ENCODE measurements at places on chromosomes 3 and 15.

DNA sequence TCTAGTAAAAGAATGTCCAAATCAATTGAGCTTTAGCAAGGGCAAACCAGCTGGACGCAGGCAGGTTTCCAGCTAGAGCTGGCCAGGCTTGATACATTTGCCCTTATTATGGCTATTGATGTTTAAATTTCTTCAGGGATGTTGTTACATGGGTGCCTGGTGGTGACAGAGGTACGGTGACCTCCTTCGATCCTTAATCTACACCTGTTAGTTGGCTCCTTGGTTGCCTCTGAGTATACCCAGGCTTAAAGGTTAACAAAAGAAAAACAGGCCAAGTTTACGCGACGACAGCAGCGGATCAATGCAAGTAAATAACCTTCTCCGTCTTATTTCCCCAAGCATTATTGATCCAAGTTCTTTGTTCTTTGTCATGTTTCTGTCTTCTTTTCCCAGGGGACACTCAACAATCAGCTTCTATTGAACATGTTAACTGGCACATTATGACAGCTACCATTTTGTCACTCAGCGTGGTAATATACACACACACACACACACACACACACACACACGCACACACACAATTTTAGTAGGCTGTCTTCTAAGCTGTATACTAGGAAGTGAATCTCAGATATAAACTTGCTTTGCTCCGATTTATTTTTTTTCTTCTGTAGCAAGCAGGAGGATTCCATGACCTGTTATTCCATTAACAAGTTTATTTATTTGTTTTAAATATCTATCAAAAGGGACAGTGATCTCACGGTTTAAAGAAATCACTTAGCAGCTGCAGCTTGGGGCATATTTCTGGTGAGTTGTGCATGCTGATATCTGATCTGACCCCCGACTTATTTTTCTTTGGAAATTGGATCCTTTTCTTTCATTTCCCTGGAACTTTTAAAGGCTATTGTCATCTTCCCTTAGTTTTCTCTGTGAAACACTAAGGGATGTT, 844.7 kb downstream of the MCTP2 start:
- no peak overlapping the region for H3K4me3 ChIP-seq
- no peak for DNase-seq
- no peaks in the 10 kb centered on the region for H3K36me3 ChIP-seq
- no peaks in the 10 kb centered on the region for H3K27me3 ChIP-seq
- H3K27ac ChIP-seq, result no peak overlapping the region
- no peaks in the 10 kb centered on the region for H3K4me1 ChIP-seq

DNA sequence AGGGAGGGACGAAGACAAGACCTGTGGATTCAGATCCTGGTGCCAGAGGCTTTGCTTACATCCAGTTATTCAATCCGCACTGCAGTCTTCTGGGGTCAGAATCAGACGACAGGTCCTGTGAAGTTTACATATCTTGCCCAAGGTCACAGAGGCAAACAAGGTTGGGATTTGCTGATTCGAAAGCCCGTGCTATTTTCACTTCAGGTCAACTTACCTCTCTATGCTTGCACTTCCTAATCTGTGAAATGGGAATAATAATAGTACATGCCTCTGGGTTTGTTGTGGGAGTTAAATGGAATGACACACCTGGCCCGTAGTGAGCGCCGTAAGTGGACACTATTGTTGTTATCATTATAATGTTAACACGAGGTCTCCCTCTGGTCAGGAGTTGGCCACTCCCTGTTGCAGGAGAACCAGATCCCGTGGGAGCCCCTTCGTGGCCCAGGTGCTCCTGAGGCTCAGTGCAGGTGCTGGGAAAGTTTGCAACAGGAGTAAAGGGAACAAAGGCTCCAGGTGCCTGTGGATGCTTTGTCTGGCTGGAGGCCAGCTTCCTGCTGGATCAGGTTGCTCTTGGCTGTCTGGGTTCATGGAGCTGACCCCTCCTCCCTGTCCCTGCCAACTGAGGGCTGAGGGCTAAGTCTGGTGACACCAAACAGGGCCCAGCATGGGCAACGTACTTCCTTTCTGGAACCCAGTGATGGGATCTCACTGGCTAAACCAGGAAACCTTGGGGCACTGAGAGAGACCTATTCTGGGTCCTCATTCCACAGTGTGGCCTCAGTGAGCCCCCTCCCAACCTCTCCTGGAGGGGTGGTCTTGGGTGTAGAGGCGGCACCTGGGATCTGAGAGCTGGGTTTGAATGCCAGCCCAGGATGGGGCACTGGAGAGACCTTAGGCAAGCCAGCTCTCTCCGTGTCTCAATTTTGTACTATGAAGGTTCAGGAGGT, 40.1 kb upstream of the SEMA4B start:
- no peaks in the 10 kb centered on the region for H3K27me3 ChIP-seq
- no peaks in the 10 kb centered on the region for H3K4me1 ChIP-seq
- H3K36me3 ChIP-seq, result no peaks in the 10 kb centered on the region
- no peak overlapping the region for H3K27ac ChIP-seq
- H3K4me3 ChIP-seq, result no peak overlapping the region

GRCh38 chr3:81744366-81744765, 17.1 kb downstream of the GBE1 start:
- H3K36me3 ChIP-seq, result no peaks in the 10 kb centered on the region
- peak; percentile 80 for DNase-seq
- H3K27me3 ChIP-seq, result no peaks in the 10 kb centered on the region
- no peaks in the 10 kb centered on the region for H3K4me1 ChIP-seq

DNA sequence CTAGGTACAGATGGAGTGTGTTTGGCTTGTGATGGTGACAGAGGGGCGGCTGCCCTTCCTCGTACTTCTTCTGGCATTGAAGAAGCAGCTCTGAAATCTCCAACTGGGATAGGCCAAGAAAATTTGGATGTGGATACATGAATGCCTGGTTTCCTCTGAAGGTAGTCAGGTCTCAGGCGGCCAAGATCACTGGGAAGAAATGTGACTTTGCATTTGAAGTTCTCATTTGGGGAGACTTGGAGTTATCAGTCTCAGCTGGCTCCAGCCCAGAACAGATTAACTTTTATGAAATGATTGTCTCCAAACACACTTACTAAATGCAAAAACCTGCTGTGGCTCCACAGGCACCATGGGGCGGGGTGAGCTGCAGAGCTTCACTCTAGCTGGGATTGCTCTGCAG, 215.9 kb downstream of the THSD4 start:
- H3K4me1 ChIP-seq, result no peaks in the 10 kb centered on the region
- H3K27ac ChIP-seq, result no peak overlapping the region
- H3K36me3 ChIP-seq, result no peaks in the 10 kb centered on the region

- no peak overlapping the region for H3K4me3 ChIP-seq
- no peak overlapping the region for H3K27ac ChIP-seq
- no peak for DNase-seq
- H3K27me3 ChIP-seq, result no peaks in the 10 kb centered on the region
Observed at GRCh38 chr3:178538056-178538455, 1.8 kb downstream of the KCNMB2 start.

DNA sequence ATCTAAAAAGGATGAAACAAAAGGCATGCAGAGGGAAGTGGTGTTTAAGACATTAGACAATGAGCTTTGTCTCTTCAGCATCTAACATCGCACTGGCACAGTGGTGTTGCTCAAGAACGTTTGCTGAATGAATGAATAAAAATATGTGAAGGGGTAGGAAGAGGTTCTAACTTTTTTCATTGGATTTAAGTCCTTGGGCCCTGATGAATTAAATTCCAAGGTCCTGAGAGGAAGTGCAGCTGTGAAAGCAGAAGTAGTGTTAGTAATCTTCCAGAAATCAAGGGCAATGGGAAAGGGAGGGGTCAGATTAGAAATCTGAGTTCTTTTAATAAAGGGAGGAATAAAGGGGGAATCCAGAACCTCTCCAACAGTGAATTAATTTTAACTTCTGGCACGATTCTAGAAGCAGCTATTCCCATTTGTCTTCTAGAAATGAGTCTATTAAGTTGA, 29.6 kb downstream of the TLNRD1 start:
- no peaks in the 10 kb centered on the region for H3K4me1 ChIP-seq
- no peak overlapping the region for H3K4me3 ChIP-seq
- no peaks in the 10 kb centered on the region for H3K27me3 ChIP-seq
- no peaks in the 10 kb centered on the region for H3K36me3 ChIP-seq
- no peak overlapping the region for H3K27ac ChIP-seq

DNA sequence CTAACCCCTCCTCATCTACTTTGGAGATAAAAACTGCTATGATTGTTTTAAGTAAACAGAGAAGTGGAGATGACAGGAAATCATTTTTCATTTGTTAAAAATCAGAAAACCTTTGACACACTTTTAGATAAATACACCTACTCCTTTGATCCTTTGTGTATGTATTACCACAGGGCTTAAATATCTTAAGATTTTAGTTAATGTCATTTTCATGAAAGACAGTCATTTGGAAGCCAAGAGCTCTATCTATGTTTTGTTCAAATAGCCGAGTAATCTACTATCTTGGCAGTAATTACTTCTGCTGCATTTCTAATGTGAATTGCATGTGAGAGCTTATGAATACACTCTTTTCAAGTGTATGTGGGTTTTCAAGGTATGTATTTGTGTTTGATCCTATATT, 2.0 kb downstream of the ARPP21 start:
- H3K27ac ChIP-seq, result no peak overlapping the region
- no peaks in the 10 kb centered on the region for H3K4me1 ChIP-seq
- DNase-seq, result no peak
- no peaks in the 10 kb centered on the region for H3K36me3 ChIP-seq
- peaks cover 22% of the 10 kb centered on the region for H3K27me3 ChIP-seq

DNA sequence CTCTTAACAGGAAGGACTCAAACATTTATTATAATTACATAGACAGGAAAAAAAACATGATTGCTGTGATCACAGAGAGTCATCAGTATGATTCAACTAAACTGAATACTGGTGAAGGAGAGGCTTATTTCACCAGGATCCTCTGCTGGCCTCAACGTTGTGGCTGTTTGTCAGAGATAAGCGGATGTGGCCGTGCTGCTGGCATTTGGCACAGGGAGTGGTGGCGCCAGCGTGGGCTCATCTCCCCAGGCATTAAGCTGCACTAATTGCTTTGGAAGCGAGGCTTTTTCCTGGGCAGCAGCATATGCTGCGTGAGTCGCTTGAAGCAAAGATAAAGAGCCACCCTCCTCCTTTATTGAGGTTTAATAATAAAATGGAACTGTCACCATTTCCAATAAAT, 306.7 kb downstream of the LRTM1 start:
- H3K27me3 ChIP-seq, result no peaks in the 10 kb centered on the region
- H3K4me1 ChIP-seq, result no peaks in the 10 kb centered on the region
- H3K27ac ChIP-seq, result no peak overlapping the region
- no peak for DNase-seq

GRCh38 chr3:38601956-38602550, 47.4 kb downstream of the SCN5A start:
- no peaks in the 10 kb centered on the region for H3K27me3 ChIP-seq
- no peak overlapping the region for H3K27ac ChIP-seq
- H3K4me3 ChIP-seq, result no peak overlapping the region
- no peaks in the 10 kb centered on the region for H3K36me3 ChIP-seq

Measured in mesendoderm (in vitro differentiated cells).